Fibroblast of lung (primary cell): ENCODE measurements at places on chromosomes 13 and 19. TPM values are rescaled to one million over a fixed set of nuclear protein-coding genes. Genes with fewer than 3 reads are reported as not detected.

GRCh38 chr13:20398459-20398858 lies 127.2 kb downstream of the CRYL1 start:
- H3K27ac ChIP-seq, result no peak overlapping the region
- DNase-seq, result no peak

GRCh38 chr13:41649659-41650058 lies 192.3 kb downstream of the RGCC start:
- H3K36me3 ChIP-seq, result no peaks in the 10 kb centered on the region
- H3K27ac ChIP-seq, result no peak overlapping the region
- H3K4me3 ChIP-seq, result no peak overlapping the region
- no peaks in the 10 kb centered on the region for H3K27me3 ChIP-seq

DNA sequence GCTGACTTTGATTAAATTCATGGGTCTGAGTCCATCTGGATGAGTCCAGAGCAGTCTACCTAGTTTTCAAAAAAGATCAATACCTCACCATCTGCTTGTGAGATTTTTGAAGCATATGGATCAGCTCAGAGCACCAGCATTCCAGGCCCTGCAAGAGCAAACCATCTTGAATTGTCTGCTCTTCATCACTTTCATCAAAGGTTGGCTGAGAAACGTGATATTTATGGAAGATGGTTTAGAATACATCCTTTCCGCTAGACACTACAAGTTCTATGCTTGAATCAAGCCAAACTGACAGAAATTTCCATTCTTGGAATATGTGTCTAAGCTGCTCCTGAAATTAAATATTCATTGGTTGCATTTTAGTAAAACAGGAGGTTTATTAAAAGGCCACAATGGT lies 190.3 kb downstream of the KCNRG start:
- H3K4me3 ChIP-seq, result no peak overlapping the region
- no peaks in the 10 kb centered on the region for H3K27me3 ChIP-seq
- H3K4me1 ChIP-seq, result peaks cover 8% of the 10 kb centered on the region
- no peak overlapping the region for H3K27ac ChIP-seq
- no peak for DNase-seq

DNA sequence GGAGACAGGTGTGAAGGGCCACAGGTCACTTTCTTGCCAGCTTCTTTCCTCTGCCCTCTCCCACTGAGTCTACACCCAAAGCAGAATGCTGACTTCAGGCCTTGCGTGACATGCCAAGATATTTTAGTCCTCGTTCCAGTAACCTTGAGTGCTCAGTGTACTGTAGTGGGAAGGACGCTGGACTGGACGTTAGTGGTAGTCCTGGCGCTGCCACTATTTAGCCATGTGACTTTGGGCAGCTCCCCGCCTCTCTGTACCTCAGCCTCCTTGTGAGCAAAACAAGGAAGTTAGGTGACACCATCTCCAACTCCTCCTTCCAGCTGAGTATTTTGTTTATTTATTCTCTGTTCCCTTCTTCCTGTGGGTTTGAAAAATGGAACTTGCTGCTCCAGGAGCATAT lies 86.1 kb downstream of the FRY start:
- DNase-seq, result no peak
- no peaks in the 10 kb centered on the region for H3K4me1 ChIP-seq
- no peak overlapping the region for H3K4me3 ChIP-seq
- H3K27me3 ChIP-seq, result no peaks in the 10 kb centered on the region

- H3K27me3 ChIP-seq, result no peaks in the 10 kb centered on the region
- H3K27ac ChIP-seq, result no peak overlapping the region
- DNase-seq, result no peak
- H3K36me3 ChIP-seq, result no peaks in the 10 kb centered on the region
- no peaks in the 10 kb centered on the region for H3K4me1 ChIP-seq
These were observed 791.7 kb upstream of the PCDH20 start for GRCh38 chr13:62207388-62207787.

DNA sequence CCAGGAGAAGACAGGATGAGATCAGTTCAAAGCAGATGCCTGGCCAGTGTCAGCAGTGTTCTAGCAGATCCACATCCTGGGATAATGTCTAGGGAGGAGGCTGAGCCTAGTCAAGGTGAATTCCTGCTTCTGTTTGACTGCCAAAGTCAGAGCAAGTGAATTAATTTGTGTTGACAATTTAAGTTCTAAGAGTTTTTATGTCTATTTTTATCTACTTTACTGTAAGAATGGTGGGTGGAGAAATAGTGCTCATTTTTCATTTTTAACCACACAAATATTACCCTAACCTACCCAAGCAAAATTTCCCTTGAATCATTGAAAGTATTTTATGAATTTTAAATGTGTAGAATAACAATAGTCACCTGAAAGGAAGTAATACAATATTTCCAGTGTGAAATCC lies 207.6 kb upstream of the SLC10A2 start:
- H3K36me3 ChIP-seq, result no peaks in the 10 kb centered on the region
- no peaks in the 10 kb centered on the region for H3K27me3 ChIP-seq
- H3K27ac ChIP-seq, result no peak overlapping the region
- H3K4me1 ChIP-seq, result no peaks in the 10 kb centered on the region

- H3K27me3 ChIP-seq, result peaks cover 7% of the 10 kb centered on the region
- DNase-seq, result peak; percentile 87
- H3K27ac ChIP-seq, result no peak overlapping the region
- peaks cover 4% of the 10 kb centered on the region for H3K36me3 ChIP-seq
- peaks cover 4% of the 10 kb centered on the region for H3K4me1 ChIP-seq
These were observed 4.3 kb downstream of the CD37 start for GRCh38 chr19:49339301-49340068.

Gene ZNF581
- 9.0 and 9.2 TPM in 2 replicates for polyA plus RNA-seq

Gene CEACAM16
- polyA plus RNA-seq, result not detected in 2 replicates

Gene ZNF665
- polyA plus RNA-seq, result 2.4 and 3.1 TPM in 2 replicates

Gene TUBB4A
- polyA plus RNA-seq, result not detected in 2 replicates

Gene F2RL3
- 0.01 and 0.05 TPM in 2 replicates for polyA plus RNA-seq

Gene LPAR6
- polyA plus RNA-seq, result 3.6 and 6.8 TPM in 2 replicates
